GM12891 (cell line): ENCODE measurements at places on chromosomes 12 and 14.

GRCh38 chr14:69481815-69482568 is 2.5 kb upstream of the PLEKHD1 start:
- DNase-seq: peak; percentile 64

- no peak for DNase-seq
These were observed 10.1 kb upstream of the C14orf180 start for GRCh38 chr14:104569435-104569834.

DNA sequence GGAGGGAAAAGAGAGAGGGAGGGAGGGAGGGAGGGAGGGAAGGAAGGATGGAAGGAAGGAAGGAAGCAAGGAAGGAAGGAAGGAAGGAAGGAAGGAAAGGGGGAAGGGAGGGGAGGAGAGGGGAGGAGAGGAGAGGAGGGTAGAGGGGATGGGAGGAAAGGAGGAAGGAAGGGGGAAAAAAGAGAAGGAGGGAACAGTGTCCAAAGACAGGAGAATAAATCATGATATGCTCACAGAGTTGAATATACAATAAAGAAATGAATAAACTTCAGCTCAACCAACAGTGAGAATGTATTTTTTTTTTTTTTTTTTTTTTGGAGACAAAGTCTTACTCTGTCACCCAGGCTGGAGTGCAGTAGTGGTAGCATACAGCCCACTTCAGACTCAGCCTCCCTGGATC is 4.0 kb downstream of the OR6J1 start:
- no peak for DNase-seq

- no peak for DNase-seq
These were observed 69.4 kb downstream of the TRAFD1 start for GRCh38 chr12:112194601-112195247.

DNA sequence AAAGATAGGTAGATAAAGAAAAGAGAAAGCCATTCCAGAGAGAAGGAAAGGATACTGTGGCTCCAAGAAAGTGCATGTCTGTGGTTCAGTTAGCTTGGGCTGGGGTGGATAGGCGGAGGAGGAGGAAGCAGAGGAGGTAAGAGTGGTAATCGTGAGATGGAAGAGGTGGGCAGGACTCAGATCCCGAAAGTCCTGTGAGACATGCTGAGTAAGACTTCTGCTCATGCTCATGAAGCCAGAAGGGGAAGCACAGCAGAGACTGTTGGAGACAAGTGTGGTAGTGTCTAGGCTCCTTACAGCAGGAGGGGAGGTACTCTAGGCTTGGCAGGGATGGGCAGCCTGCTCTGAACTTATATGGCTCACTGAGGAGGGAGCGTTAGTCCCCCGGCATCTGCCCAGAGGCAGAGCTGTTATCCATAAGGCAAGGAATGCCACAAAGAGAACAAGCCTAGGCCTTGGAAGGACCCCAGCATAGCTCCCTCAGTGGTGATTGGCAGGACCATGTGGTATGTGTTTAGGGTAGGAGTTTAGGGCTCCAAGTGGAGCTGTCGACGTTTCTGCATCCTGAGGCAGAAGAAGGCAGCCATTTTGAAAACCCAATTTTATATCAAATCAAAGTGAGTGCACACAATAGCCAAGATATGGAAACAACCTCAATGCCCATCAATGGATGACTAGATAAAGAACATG is 135.3 kb downstream of the SMOC1 start:
- no peak for DNase-seq

- DNase-seq: no peak
These were observed 53.3 kb downstream of the MAP1LC3B2 start for GRCh38 chr12:116612436-116612835.

GRCh38 chr12:109592195-109592904 is 18.8 kb downstream of the MVK start:
- no peak for DNase-seq

DNA sequence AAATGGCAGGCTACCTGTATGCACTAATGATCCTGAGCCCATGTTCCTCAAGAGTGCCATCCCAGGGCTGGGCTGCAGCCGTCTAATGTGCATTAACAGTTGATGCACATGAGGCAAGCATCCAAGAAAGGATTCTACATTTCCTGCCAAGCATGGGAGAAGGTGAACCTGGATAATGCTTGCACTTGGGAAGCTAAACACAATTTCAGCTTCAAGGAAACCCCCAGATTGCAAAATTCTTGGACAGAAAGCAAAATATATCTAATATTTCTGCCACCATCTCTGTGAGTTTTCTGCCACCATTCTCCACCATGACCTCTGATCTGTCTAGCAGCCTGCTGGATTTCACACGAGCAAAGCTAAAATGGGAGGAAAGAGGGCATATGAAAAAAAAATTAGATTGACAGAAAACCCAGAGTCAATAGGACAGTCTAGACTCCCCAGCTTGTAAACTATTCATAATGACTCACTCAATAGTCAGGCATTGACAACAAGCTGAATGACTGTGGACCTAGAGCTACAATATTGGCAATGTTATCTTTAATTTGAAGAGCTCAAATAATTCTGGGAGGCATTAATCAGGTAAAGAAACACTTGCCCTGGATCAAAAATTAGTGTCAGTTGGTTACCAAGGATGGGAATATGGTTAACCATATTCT is 91.9 kb upstream of the BCL2L14 start:
- DNase-seq: no peak

GRCh38 chr12:45257185-45257930 is 41.5 kb downstream of the ANO6 start:
- DNase-seq: no peak

- DNase-seq: no peak
These were observed 4.1 kb downstream of the CLMN start for GRCh38 chr14:95315579-95315978.

DNA sequence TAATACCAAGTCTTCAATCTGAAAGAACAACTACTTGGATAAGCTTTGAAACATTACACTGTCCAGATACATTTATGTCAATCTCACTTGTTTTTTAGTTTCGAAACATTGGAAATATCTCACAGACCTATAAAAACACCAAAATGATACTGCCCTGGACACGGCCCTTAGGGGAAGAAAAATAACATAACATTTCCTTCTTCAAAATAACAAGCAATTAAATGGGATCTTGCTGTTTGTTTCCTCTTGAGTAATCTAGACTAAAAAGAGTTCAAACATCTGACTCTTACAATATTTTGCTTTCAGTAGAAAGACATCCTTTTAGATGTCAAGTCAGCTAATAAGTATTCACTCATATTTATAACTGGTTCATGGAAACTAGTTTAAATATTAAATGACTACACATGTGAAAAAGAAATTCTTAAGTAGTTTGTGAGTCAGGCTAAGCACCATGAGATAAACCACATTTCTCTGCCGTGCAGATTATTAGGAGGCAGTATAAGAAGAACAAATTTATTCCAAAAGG is 87.5 kb downstream of the EPS8 start:
- no peak for DNase-seq
